ENCODE measurements at places on chromosomes 2 and 18.

DNA sequence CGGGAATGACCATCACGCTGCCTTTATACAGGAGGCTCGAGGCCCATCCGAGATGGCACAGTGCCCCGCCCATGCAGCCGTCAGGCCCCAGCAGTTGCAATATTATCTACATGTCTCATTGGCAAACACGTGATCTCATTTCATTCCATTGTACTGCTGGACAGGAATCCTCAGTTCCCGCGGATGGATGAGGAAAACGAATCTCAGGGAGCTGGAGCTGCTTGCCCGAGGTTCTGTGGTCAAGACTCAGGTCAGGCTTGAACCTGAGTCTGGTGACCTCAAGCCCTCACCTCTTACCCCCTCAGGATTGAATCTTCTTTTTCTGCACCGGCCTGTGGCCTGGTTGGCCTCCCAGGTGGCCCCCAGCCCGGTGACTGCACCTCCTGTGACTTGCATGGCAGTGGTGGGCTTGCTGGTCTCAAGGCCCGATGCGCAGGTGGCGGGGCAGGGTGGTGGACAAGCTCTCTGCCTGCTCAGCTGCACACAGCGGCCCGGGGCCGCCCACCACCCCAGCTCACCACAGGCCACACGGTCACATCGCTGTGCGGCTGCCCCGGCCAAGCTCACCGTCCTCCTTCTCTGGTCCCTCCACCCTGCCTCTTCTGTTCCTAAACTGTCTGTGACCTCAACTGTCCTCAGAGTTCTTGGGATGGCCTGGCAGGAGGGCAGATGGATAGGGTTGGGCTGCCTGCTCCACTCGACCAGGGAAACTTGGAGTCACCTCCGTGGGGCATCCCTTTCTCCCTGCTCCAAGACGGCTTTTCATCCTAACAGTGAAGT is 52.0 kb upstream of the HS6ST1 start:
- DNase-seq, result no peak

DNA sequence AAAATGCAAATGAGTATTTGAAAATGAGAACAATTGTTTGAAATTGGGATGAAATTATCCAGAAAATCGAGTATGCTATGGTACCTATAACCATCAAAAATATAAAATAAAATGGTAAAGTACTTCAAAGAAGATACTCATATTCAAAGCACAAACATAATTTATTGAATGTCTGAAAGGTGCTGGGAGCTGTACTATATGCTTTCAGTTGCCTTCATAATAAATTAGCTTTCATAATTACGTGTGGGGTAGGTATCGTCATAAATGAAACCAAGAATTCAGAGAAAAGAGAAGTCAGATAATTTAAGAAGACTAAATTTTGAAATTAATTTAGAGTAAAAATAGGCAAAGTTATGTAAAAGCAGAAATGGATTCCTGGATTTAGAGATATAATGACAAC is 721.9 kb upstream of the ACVR2A start:
- DNase-seq, result no peak

DNA sequence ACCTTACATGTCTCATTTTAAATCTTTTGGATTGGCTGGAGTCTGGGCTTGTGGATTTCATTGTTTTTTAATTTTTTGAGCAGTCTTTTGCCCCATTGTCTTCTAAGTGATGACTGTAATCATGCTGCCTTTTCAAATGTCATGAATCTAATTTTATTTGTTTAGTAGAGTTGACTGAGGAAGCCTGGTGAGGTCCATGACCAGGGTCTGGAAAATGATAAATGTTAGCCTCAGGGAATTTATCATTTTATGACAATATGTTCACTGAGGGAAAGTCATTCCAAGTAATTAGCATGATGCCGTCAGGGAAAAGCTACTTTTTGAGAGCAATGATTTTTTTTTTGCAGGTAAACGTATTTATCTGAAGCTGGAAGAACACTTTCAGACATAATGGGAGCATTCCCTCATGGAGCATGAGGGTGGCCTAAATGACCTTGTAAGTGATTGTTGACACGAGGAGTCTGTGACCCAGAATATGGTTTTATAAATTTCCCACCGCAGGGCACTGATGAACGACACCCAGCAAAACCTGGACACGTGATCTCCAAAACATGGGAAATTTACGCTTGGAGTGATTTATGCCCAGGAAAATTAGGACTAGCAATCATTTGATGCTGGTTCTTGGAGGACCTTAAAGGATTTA is 155.3 kb upstream of the NABP1 start:
- no peak for DNase-seq

DNA sequence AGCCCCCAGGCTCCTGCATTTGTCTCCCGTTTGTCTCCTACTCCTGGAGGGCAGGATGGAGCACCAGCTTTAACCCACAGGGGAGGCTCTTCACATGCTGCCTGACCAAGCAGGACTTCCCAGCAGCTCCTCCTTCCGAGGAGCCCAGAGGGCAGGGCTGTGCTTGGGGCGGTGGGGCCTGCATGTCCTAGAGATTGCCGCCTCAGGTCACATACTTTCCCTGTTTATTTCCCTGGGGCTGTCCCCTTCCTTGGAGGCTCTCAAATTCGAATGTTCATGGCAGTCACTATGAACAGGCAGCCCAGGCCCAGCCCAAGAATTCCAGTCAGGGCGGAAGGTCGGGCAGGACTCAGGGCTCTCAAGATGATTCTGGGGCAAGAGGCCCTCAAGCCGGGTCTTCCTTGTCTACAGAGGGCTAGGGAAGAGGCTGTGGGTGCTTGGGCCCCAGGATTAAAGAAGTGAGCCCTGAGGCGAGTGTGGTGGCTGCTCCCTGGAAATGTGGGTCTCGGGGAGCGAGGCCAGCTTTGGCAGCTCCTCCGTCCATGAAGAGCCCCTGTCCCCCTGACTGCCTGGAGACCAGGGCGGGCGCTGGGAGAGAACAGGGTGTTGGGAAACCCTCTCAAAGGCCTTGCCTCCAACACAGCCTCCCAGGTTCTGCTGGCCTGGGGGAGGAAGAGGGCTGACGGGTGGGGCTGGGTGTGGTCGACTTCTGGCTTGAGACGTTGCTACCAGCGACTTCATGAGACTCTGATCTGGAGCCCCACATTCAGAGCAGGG is 48.9 kb upstream of the HPCAL1 start:
- no peak for DNase-seq

DNA sequence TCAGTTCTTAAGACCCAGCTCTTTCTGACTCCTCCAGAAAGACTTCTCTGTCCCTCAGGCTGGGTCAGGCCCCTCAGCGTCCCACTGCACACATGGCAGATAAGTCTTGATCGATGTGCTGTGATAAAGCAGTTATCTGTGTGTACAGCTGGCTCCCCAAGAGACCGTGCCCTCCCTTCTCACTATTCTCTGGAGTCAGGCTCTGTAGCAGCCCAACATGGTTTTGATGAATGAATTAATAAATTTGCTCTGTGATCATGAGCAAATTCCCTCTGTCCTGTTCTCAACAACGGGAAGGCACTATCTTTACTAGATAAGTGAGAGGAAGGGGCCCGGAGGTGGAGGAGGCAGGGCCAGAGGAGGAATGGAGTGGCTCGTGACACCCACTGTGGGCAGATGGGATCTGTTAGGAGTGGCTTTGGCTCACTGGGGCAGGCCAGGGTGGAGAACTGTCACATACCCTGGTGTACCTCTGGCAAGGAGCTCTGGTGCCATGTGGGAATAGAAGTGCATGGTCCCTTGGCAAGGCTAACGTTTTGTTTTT is 48.3 kb downstream of the ZFP36L2 start:
- no peak for DNase-seq

DNA sequence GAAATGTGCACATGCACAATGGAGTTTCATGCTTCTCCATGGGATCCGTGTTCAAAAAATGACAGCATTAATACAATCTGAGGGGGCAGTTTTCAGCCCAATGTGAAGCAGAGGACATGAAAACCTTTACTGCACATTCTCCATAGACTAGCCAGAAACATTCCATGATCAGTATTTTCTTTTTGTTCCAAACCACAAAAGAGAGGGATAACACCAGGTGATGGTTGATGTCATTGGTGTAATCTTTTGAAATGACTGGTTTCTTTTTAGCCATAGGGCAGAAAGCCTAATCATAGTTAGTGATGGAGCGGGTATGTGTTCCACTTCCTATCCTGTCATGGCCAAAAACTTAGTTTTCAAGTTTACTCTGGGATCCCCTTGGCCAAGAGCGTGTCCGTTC is 1.8 kb upstream of the KYNU start:
- no peak for DNase-seq

GRCh38 chr2:44772131-44772530 is 169.4 kb upstream of the SIX3 start:
- no peak for DNase-seq

GRCh38 chr2:207812726-207813080 is 43.0 kb upstream of the FZD5 start:
- no peak for DNase-seq

- DNase-seq, result peak; percentile 76
Observed at GRCh38 chr2:88874063-88874657, 182.7 kb downstream of the RPIA start.

DNA sequence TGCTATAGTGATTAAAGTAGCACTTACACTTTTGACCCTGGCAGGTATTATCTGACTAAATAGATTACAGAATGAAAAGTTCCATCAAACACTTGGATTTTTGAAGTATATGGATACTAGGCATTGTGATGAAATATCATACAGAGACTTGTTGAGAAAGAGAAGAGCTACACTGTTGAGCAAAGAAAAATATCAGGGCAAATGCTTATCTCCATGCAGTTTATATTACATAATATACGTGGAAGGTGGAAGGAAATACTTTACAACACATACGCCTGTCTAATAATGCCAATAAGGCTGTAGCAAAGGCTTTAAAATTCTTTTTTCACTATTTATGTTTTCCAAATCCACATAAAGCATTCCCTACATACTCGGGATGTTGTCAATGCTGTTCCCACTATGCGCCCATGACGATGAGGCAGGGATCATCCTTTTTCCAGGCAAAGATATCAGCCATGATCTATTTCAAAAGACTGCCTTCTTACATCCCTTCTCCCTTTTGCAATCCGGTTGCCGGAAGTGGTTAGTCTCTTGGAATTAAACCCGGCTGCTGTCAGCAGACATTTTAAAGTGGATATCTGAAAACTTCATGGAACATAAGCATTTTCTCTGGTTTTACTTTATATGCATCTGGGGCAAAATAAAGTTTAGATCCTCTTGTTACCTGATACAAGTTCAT is 92.6 kb upstream of the ITGA4 start:
- DNase-seq, result peak; percentile 37

DNA sequence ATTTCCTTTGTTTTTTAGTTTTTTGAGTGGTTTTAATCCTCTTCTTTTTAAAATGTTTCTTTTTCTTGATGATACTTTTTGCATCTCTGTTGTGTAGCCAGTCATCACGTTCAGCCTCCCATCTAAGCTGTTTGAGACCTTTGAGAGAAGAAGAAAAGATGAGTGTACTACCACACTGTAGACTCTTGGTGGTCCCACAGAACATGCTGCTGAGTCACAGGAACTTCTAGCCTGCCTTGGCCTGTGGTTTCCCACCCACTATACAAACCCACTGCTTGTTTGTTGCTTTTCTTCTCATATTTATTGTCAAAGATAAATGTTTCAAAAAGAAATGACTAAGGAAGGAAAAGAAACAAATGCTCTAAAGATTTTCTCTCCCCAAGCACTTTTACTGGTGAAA is 5.5 kb downstream of the CEBPZOS start:
- no peak for DNase-seq

GRCh38 chr2:204353823-204354222 is 191.5 kb upstream of the PARD3B start:
- DNase-seq, result no peak

DNA sequence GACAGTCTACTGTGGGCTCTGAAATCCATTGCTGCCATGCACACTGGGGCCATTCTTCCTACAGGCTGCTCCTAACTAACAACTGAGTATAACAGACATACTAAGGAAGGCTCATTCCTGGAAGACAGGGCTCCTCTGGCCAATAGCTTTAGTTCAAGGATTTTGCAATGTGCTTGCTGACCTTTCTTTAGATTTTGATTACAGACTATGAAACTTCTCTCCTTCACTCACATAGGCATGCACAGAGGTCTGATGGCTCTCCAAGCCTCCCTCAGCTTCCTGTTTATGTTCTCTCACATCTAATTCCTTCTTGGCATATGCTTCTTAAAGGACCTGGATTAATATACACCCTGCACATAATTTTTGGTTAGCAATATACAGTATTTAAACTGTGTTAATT is 34.4 kb upstream of the ROCK1 start:
- DNase-seq, result peak; percentile 29

GRCh38 chr2:74383254-74383653 is 3.1 kb upstream of the DCTN1 start:
- DNase-seq, result no peak
